ENCODE measurements at places on chromosomes 12 and 14.

- no peak for ATAC-seq
Measured at GRCh38 chr14:75049136-75049535, 2.1 kb downstream of the MLH3 start.

DNA sequence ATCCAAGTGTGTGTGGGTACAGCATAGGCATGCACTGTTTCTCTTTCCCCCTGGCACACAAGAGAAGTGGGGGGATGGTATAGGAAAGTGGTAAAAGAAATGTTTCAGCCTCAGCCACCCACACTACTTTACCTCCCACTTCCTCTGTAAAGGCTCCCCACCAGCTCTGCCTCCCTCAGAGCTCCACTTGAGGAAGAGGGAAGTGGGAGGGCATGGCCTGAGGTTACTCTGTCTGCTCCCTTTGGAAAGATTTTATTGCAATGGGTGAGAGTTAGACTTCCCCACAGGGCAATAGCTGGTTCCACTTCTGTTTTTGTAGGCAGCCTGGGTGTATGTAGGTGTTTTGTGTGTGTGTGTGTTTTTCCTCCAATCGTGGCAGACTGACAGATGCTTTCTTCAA is 145.3 kb downstream of the SSPN start:
- no peak for ATAC-seq

DNA sequence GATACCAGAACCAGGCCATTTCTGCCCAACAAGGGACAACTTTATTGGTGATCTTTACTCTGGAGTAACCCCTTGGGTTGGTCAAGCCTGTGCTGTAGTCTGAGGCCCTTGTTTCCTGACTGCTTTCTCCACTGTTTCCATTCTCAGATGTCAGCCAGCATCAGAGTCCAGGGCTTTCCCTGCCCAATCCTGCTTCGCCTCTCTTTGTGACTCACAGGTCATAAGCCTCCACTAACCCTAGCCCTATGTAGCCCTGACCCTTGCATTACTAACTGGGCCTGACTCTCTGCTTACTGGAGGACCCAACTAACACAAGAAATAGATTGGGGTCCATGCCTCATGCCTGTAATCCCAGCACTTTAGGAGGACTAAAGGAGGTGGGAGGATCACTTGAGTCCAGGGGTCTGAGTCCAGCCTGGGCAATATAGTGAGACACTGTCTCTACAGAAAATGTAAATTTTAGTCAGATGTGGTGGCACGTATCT is 8.6 kb upstream of the SNRNP35 start:
- ATAC-seq: no peak

DNA sequence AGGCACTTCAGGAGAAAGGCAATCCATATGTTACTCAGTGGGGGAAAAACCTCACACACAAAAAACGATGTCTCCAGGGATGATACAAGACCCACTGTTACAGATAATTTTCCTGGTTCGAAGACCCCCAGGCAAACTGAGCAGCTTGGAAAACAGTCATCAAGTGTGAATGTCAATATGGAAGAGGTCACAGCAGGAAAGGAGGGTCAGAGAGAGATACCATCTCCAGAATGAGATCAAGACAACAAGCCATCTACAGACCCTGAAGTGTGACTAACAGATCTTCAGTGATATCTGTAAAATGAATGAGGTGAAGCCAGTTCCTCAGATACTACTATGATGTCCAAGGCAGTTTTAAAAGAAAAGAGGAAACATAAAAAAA is 28.6 kb downstream of the GNS start:
- ATAC-seq: no peak

GRCh38 chr12:71201136-71201679 is 43.4 kb upstream of the TSPAN8 start:
- no peak for ATAC-seq

DNA sequence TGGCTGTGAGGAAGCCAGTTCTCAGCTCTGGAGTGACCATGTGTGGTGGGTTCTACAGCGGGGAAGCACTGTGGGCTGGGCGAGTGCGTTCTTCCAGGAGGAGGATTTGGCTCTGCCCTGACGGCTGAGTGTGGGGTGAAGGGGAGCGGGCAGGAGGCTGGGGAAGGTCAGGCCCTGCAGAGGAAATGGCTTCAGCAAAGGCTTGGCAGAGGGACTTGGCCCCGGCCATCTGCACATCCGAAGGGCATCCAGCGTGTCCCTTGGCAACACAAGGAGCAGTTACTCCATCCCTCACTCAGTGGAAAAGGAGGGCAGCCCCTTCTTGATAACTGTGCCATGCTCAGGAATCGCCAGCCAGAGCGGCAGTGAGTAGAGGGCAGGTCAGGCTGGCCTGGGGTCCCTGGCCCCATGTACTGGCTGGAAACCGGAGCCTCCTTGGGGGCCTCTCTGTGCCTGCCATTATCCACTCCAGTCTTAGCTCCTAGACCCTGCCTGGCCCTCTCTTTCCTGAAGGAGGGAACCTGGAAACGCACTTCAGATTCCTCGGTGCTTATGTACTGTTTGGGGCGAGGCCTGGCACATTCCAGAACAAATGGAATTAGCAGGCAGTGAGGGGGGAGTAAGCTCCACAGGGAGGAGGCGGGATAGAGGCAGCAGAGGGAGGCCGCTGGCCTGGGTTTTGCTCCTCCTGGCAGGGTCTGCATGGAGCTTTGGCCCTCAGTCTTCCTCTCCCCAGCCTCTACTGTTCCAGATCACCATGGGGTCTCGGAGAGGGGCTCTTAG is 133.6 kb upstream of the NCOR2 start:
- peak; percentile 89 for ATAC-seq

- ATAC-seq: no peak
Measured at GRCh38 chr14:94394025-94394493, 5.7 kb upstream of the SERPINA1 start.

GRCh38 chr12:131229426-131230339 is 276.0 kb downstream of the ADGRD1 start:
- ATAC-seq: peak; percentile 31

- peak; percentile 84 for ATAC-seq
Measured at GRCh38 chr12:95248604-95249360, 31.2 kb downstream of the VEZT start.

GRCh38 chr12:646442-647384 is 16.5 kb downstream of the NINJ2 start:
- no peak for ATAC-seq

DNA sequence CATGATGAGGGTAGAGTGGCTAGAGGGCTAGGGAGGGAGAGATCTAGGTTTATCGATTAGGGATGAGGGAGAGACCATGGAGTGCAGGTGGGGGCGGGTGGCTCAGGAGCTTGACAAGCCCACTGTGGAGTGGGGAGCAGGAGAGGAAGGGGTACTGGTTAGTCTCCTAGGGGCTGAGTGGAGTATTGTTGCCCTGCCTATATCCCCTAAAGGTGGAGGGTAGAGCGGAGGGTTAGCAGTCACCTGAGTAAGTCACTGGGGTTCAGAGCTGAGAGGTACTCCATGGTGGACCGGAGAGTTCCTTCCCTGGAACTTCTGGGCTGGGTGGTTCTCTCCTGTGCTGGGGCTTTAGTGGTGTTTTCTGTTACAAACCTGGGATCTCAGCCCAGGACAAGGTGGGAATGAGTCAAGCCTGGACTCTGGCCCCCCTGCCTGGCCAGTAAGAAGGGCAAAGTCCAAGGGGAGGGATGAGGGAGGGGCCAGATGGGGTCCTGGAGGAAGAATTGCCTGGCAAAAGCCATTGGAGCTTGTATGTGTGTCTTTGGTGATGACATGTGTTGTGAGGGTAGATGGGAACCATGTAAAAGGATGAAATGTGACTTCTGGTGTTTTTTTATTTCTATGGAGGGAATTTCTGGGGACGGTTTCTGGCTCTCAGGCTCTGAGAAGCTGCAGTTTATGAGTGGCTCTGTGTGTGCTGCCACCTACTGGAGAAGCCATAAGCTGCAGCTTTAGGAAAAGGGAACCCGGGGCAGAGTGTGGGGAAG is at the start of gene CIDEB:
CIDEB (minus strand) TSS at position 403 of the 767 bp plus-strand sequence; CDS start at position 284, 119 bp downstream.
- peak; percentile 95 for ATAC-seq

DNA sequence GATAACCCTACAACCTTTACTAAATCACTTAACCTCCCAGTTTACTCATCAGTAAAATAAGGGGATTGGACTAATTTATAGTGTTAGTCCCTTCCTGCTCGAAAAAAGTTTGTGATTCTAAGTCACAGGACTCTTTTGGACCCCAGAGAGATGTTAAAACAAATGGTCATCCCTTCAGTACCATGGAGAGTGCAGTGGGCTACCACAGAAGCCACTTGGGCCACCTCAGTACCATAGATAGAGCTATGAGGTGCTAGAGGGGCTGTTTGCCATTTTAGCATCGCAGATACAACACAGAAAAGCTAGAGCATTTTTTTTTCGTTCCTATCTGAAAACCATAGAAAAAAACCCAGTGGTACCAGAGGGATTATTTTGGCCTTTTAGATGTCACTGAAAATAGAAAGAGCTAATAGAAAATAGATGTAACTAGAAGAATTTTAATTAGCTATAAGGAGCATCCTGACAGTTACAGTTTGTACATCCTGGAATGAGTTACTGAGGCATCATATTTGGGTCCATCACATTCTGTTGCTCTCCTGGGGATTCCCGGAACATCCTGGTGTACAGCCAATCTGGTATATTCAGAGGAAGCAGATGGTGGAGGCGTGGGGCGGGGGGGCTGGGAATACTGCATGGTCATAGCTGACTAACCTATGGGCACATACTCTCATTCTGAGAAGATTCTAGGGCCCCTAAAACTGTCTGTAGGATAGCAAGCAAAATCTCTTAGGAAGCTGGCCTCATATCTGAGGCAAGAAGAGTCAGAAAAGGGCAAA is 2.8 kb downstream of the ZNF219 start:
- ATAC-seq: no peak

GRCh38 chr12:121543786-121544185 is 37.0 kb downstream of the KDM2B start:
- no peak for ATAC-seq

DNA sequence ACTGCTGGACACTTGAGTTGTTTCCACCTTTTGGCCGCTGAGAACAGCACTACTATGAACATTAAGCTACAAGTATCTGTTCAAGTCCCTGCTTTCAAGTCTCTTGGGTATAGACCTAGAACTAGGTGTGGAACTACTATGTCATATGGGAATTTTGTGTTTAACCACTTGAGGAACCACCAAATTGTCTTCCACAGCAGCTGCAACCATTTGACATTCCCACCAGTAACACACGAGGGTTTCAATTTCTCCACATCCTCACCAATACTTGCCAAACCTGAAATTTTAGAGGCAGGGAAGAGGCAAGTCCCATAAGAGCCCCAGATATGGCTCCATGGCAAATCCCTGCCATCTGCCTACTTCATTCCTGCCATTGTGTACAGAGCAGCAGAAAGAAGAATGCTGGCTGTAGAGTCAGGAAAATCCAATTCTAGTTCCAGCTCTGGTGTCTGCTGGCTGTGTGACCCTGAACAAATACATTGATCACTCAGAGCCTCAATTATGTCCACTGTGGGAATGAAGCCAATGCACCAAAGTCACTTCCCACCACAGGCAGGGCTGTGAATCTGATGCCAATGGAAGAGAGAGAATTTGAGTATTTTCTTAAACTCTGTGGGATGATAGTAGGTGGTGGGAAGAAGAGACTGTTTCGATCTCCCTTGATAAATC is 17.8 kb downstream of the PITPNM2 start:
- ATAC-seq: no peak

- no peak for ATAC-seq
Measured at GRCh38 chr14:40398981-40399380, 966.7 kb upstream of the FBXO33 start.

DNA sequence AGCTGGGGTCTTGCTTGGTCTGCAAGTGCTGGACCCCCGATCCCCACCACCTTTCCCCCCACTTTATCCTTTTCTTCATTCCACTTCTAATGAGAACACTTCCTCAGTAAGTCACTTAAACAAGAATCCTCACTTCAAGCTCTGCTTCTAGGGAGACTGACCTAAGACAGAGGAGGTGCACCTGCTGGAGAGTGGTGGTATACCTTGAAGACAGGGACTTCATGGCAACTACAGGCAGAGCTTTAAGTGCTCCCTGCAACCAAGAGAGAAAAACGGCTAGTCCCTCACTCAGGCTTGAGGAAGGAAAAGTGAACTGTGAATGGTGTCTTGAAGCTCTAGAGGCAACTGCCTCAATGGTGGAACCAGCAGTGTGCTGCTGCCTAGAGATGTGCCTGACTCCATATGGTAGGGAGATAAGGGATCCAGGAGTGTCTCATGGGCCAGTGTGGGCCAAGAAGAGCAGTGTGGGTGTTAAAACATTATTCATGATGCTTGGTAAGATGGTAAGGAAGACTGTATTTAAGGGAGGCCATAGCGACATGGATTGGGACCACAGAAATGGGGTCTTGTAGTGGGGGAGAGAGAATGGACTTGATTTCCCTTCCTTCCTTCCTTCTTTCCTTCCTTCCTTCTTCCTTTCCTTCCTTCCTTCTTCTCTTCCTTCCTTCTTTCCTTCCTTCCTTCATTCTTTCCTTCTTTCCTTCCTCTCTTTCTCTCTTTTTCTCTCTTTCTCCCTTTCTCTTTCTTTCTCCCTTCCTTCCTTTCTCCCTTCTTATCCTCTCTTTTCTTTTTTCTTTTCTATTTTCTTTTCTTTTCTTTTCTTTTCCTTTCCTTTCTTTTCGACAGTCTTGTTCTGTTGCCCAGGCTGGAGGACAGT is 96.2 kb upstream of the NAP1L1 start:
- no peak for ATAC-seq

GRCh38 chr14:76090616-76091391 is 60.9 kb upstream of the GPATCH2L start:
- no peak for ATAC-seq

GRCh38 chr12:87802721-87803011 is 226.5 kb downstream of the C12orf50 start:
- ATAC-seq: no peak

DNA sequence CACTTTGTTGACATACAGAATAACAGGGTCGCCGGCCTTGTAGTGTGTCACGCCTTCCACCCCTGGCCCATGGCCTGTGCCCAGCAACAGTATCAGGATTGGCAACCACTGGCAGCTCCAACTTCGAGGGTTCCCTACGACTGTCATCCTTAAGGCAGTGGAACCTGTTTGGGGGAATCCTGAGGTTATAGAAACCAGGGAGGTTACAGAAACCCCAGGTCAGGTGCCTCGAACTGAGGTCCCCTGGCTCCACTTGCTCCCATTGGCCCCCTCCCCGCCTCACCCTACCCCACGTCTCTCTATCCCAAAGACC is 412 bp downstream of the TM9SF1 start:
- no peak for ATAC-seq

GRCh38 chr14:35535483-35536112 is 1.6 kb downstream of the INSM2 start:
- peak; percentile 9 for ATAC-seq

DNA sequence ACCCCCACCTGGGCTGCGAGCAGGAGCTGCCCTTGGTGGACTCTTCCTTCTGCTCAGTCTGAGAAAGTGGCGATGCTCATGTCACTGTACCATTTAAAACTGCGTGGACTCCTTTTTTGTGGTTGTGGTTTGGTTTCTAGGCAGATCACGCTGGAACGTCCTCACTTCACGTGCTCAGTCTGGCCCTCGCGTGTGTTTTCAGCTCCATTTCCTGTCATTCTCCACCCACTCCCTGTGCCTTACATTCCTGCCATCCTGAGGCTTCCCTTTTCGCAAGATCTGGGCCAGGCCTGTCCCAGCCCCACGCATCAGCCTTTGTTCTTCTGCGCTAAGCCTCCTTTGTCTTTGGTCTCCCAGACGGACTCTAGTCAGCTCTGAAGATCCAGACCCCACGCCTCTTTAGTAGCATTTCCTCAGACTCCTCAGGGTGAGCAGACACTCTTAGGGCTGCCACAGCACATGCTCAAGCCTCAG is 105.4 kb downstream of the FBXL14 start:
- no peak for ATAC-seq

Data from SK-N-SH treated with all-trans-retinoic acid at 6 μM for 48 hours (cell line).